Fibroblast of skin of scalp (primary cell): ENCODE measurements at places on chromosomes 2 and 18.
A peak's percentile ranks its signal among the peaks of the same experiment; 100 is the strongest.

- DNase-seq, result no peak
These were observed 103.3 kb upstream of the SLC38A11 start for GRCh38 chr2:165058476-165059265.

DNA sequence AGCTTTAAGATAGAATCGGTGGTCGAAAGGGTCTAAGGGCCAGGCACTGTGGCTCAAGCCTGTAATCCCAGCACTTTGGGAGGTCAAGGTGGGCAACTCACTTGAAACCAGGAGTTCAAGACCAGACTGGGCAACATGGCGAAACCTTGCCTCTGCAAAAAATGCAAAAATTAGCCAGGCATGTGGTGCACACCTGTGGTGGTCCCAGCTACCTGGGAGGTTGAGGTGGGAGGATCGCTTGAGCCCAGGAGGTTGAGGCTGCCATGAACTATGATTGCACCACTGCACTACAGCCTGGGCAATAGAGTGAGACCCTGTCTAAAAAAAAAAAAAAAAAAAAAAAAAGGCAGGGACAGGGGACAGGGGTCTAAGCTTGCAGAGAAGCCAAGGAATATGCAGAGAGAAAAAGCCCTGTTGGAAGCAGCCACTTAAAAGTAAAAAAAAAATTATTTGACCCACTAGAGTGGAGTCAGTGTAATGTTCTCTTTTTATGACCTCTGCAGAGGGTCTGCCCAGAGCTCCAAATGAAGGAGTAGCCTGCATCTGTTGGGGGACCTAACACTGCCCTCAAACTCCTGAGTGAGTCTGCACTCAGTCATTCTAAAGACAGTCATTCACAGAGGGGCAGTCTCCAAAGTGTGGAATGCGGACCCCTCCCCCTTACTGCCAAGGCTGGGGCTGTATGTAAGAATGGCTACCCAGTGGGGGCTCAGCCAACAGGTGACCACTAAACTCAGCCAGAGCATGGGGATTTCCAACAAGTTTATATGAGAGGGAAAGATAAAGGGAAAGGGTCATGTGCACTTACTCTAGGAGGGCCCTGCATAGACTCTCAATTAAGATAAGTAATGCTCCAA is 118.5 kb upstream of the CDCA7 start:
- DNase-seq, result no peak

- DNase-seq, result no peak
These were observed 14.0 kb upstream of the MTA3 start for GRCh38 chr2:42554392-42554791.

GRCh38 chr2:158616480-158617000 is 159.8 kb downstream of the PKP4 start:
- DNase-seq, result no peak

DNA sequence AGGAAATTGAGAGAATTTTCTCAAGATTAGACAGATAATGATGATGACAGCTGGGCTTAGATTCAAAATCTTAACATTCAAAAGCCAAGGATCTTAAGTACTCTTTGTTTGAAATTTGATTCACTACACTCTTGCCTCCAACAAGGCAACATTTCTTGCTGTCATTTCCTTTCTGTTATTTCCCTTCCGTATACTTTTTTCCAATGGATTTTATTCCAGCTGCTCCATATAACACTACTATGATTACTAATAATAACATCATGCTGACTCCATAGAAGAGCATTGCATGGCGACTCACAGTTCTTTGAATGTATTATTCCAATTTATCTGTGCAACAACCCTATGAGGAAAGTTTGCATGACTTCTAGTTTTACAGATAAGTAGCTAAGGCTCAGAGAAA is 33.9 kb upstream of the CCDC102B start:
- peak; percentile 38 for DNase-seq

DNA sequence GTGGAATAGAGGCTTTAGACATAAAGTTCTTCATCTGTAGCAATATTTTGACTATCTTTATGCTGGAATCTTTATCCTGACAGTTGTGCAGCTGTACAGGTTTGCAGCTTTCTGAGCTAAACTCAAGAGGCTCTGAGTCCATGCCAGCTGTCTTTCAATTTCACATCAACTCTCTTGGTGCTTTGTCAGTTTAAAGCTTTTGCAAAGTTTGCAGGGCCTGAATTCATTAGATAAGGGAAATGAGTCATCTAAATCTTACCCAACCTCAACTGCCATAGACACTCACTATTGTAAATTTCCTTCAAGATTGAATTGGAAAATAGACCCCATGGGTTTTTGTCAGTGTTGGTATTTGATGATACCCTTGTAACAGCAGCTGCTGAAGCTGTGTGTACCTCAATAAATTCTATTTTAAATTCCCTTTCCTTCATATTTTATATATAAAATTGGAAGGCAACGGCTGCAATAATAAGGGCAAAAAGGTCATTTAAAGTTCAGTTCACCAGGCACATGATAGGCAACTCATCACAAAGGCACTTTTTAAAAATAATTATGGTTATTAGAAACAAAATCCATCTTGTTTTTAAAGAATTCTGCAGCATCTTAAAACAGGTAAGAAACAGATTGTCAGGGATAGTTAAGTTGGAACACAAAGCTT is 169.9 kb upstream of the SLC39A10 start:
- peak; percentile 54 for DNase-seq

- DNase-seq, result no peak
These were observed 40.7 kb downstream of the RBM45 start for GRCh38 chr2:178152977-178153376.

DNA sequence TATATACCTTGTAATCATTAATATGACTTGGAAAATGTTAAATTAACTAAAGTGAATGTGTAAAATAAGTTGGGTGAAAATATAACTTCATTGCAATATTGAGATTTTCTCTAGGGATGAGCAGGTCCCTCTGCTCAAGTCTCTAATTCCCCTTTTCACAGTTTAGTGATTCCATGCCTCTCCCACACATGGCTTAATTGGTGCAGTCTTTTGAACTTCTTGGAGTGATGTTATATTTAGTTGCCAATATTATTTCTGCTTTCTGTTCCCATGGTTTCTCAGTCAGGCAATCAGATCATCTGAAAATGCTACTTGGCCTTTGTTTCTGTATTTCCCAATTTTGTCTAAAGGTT is 233.7 kb upstream of the SPOPL start:
- DNase-seq, result no peak

DNA sequence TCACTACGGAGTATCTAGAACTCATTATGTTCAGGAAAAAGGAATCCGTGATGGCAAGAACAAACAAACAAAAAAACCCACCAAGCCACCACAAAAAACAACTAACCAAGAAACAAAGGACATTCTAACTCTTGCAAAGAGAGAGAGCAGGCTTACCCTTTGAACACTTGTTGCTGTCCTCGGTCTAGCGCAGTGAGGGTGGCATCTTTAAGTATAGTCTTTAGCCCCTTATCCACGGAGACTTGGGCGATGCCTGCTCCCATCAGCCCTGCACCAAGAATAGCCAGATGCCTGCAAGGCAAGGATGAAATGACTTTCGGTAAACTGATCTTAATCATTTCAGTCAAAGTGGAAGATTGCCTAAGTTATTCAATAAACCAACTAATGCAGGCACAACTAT is 31.0 kb downstream of the GAREM2 start:
- DNase-seq, result no peak

- DNase-seq, result no peak
These were observed 49.4 kb downstream of the HNMT start for GRCh38 chr2:138013639-138014038.

GRCh38 chr2:39107156-39107555 is 13.7 kb downstream of the SOS1 start:
- peak; percentile 12 for DNase-seq

GRCh38 chr18:24083550-24083949 is 55.3 kb upstream of the CABYR start:
- no peak for DNase-seq

- DNase-seq, result peak; percentile 11
These were observed 43.4 kb downstream of the ITGB6 start for GRCh38 chr2:160156665-160157064.

DNA sequence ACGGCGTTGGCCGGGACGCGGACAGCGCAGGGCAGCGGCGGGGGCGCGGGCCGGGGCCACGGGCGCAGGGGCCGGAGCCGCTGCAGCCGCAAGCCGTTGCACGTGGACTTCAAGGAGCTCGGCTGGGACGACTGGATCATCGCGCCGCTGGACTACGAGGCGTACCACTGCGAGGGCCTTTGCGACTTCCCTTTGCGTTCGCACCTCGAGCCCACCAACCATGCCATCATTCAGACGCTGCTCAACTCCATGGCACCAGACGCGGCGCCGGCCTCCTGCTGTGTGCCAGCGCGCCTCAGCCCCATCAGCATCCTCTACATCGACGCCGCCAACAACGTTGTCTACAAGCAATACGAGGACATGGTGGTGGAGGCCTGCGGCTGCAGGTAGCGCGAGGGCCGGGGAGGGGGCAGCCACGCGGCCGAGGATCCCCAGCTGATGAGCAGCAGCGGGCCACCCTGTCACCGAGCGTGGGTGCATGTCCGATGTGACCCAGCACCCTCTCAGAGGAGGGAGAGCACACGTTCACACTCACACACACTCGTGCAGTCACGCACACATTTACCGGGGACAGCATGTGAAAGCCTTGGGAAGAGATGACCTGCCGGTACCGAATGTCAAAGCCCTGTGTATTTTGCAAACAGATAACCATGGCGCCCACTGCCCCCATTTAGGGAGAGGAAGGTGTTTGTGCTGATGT is 4.2 kb downstream of the GDF7 start:
- no peak for DNase-seq

GRCh38 chr2:128272601-128273468 is 45.8 kb downstream of the HS6ST1 start:
- DNase-seq, result no peak

- no peak for DNase-seq
These were observed 33.4 kb downstream of the TTR start for GRCh38 chr18:31624892-31625640.

GRCh38 chr2:208984376-208985090 is 439.3 kb upstream of the MAP2 start:
- DNase-seq, result peak; percentile 1

DNA sequence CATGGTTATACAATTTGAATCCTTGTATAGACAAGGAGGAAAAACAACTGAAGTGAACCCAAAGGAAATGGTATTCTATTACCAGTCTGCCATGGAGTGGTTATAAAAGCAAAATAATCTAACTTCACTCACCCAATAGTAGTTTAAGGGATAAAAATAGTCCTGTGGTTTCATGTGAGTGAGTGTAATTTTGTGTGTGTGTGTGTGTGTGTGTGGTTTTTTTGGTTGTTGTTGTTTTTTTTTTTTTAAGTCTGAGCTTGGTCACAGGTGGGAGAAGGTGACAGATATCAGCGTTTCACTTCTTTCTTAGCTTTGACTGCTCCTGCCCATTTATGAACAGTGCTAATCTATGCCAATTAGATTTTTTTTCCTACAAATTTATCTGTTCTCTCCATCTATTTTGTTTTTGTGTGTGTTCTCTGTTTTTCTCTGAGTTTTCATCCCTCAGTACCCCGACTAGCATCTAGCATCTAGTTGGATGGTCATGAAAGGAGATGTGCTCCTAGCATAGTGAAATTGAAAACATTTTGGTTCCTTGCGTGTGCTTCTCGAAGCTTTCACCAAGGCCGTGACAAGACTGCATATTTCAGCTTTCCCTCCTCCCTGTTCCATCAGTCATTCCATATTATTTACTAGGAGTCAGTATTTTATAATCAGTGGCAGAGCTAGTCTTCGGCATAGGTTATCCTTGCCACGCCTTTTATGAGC is 200.1 kb upstream of the DTNA start:
- no peak for DNase-seq

- DNase-seq, result peak; percentile 79
These were observed at the start of gene BAZ2B for GRCh38 chr2:159616286-159616701. Gene BAZ2B (minus strand): TSS chr2:159616548. CDS start chr2:159478719, 137,829 bp downstream.

DNA sequence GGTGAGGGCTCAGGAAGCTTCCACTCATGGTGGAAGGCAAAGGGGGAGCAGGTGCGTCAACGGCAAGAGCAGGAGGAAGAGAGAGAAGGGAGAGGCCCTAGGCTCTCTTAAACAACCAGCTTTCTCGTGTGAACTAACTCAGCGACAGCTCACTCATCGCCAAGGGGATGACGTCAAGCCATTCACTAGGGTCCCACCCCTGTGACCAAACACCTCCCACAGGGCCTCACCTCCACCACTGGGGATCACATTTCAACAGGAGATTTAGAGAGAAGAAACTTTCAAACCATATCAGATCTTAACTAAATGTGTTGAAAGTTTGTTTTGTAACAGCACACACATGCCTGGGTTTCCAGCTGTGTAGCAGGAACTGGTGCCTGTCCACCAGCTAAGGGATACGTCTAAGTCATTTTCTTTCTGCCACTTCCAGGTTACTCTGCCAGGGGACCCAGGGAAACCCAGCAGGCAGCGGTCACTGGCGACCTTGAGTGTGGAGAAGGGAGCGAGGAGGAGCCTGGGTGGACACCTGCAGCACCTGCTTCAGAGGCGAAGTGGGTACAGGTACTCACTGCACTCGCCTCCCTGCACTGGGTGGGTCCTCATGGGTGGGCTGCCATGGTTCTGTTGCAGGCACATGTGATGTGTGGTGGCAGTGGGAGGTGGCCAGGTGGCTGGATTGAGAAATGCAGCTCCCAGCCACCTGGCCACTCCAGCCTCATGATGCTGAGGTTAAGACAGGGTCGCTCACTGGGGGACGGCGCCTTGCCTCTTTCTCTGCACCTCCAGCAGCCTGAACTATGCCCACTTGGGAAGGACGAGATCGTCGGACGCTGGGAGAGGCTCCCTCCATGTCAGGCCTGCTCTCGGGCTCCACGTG is 8.4 kb upstream of the GPC1 start:
- DNase-seq, result no peak

DNA sequence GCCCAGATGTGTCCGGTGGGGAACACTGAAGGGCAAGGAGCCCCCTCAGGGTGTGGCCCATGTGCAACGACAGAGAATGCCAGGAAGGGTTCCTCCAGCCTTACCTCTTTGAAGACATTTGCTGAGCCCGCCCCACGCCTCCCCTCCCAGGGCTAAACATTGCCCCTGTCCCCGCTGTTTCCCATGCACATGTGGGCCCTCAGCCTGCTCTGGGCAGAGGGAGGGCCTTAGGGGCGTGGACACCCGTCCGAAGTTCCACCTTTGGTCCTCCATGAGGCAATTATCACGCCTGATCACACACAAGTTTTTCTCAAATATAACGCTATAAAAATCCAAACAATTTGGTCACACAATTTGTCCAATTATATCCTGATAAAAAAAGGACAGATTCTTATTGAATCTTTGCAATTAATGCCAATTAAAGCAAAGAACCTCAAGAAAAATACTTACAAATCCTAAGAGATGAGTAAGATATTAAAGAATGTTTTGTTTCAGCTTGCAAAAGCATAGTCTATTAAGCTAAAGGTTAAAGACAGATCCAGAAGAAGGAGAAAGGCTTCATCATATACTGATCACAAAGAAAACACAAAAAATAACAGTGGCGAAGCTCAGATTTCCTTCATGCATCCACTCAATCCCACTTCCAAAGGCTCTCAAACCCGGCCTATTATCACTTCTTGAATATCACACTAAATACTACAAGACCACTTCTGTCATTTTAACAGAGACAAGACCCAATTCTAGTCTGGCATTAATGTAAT is 55.2 kb upstream of the LDLRAD4 start:
- peak; percentile 15 for DNase-seq

DNA sequence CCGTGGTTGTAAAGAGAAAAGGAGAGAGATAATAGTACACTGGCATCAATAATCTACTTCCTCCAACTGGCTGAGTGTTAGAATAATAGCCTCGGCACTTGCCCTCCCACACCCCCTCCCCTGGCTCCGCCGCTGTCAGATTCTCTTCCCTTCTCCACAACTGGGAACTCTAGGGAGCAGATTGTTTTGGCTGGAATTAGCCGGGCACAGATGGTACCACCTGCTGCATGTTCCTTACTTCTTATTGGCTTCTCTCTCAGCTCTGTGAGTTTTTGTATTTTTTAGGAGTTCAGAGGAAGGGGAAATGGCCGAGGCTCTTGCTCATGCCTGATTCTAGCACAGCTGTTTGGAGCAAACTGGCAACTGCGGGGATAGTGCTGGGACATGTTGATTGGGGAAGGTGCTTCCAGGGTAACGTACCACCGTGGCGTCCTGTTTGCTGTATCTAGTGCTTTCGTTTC is 140.0 kb downstream of the ZEB2 start:
- DNase-seq, result no peak
